Activated naive CD4-positive, alpha-beta T cell treated with anti-CD3 and anti-CD28 coated beads, Interleukin-2, amount 10 ng/mL, durations not matched to agents 7 days and 5 days (primary cell): ENCODE measurements at places on chromosomes 2 and 18.

DNA sequence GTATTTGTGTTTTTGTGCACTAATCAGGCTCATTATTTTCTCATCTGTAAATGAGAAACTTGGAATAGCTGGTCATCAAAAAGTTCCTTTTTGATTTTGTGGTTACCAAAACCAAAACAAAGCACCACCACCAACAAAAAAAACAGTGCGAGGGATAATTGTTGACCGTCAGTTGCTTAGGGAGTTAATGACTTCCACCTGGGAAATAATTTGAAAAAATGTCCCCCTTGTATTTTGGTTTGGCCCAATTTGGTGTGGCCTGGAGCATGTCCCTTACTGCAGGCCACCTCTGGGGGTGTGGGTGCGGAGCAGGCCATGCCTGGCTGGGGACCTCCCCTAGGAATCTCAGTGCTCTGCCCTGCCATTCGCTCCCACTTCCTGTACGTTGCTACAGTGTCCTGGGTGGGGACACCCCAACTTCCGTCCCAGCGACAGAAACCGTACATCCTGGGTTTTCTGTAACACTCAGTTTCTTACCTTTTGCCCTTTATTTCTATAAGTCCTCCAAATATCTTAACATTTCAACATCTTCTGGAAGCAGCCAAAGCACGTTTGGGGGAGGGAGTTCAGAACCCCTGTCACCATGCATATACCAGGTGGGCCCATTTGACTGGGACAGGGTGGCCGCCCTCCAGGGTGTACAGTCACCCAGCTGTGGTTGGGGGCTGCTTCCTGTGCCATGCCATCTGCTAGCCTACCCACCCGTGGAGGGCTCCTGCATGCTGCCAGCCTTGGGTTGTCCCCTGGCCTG, 31.3 kb downstream of the NCK2 start:
- peak; percentile 59 for DNase-seq

- DNase-seq: no peak
Observed at GRCh38 chr2:216391401-216391800, 19.1 kb upstream of the MARCHF4 start.

GRCh38 chr18:23618862-23619387, 32.6 kb upstream of the NPC1 start:
- DNase-seq: no peak

GRCh38 chr2:204645018-204645773, 99.9 kb downstream of the PARD3B start:
- no peak for DNase-seq

DNA sequence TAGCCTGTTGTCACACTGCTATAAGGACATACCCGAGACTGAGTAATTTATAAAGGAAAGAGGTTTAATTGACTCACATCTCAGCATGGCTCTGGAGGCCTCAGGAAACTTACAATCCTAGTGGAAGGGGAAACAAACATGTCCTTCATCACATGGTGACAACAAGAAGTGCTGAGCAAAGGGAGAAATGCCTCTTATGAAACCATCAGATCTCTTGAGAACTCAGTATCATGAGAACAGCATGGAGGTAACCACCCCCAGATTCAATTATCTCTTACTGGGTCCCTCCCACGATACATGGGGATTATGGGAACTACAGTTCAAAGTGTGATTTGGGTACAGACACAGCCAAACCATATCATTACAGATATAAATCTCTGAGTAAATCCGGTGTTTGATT, 148.7 kb downstream of the PRPF40A start:
- no peak for DNase-seq

DNA sequence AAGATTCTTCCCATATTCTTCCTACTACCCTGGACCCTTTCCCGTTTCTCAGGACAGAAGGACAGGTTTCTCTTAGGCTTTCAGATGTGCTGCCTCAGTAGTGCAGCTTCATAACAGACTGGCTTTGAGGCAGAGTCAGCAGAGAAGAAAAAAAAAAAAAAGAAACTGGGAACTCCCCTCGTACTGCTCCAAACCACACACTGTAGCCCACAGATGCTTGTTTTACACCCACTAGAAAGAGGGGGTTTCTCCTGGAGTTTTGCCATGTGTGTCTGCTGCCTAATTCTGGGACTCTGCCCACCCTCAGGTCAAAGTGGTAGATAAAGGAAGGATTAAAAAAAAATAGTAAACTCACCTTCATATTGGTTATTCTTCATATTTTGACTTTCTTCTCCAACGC, 95.9 kb downstream of the NCOA1 start:
- no peak for DNase-seq

DNA sequence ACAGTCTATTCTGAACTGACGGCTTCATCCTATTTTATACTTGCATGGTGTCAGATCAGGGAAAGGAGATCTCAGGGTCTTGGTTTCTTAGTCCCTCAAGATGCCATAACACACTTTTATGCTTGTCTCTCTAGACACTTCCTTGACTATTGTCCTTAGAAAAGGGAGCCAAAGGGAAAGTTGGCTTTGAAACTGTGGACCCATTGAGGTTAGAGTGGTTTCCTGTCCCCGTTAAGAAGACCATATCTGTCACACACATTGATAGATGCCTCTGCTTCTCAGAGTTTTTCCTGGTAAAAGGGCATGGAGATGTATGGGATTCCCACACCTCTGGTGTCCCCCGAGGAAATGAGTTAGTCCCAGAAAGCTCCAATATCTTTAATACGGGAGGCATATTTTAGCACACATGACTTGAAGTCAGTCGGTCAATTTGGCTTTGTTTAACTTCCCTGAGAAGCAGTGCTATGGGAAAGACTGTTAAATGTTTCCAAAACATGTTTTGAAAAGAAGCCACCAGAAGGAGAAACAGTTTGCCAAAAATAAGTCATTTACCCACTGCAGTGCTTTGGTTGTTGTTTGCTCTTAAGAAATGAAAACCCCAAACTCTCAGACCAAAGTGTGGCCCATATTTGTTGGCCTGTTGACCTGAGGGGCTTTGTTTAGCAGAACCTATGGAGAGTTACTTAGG, 133.4 kb upstream of the CXCR4 start:
- no peak for DNase-seq

DNA sequence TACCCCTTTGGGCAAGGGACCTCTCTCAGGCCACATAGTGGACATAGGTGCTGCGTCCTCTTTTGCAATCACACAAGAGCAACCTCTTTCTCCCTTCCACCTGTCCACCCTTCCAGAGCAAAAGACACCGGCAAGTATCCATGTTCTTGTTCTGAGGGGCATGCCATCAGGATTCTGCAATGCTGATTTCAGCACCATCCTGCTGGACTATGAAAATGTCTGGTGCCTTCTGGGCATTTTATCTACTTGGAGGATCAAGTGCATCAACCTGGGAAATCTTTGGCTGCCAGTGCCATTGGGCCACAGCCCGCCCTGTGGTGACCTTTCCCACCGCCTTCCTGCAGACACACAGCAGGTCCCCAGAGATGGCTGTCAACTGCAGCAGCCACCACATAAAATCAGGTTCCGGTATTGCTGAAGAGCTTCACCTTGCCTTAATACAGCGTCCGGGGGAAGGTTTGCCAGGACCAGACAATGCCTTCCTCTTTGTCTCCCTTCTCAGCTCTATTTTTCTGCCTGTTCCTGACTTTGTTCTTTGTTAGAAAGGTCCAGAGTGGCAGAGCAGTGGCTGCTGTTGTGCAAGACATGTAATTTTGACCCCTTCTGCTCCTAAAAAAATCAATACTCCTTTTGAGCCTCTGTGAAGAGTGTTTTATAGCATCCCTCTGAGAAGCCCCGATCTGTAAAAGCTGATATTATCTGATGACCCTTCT, 18.5 kb upstream of the BOD1L2 start:
- DNase-seq: no peak

GRCh38 chr18:72700961-72701710, 157.0 kb upstream of the CBLN2 start:
- DNase-seq: no peak

- DNase-seq: no peak
Observed at GRCh38 chr2:134630504-134631159, 88.2 kb downstream of the TMEM163 start.

DNA sequence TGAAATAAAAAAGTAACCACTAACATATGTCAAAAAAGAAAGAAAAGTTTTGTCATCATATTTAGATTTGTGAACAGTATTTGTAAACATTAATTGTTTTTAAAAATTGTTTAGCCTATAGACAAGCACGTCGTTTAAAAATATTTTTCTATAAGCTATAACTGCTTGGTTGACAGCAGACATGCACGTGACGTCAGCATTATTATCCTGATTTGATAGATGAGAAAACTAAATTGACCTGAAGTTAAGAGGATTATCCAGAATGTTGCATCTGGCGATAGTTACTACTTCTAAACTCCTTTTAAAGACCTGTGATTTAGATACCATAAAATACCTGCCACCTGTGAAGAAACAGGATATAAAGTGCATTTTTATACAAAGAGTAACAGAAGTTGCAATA, 156.9 kb upstream of the BARD1 start:
- DNase-seq: no peak

DNA sequence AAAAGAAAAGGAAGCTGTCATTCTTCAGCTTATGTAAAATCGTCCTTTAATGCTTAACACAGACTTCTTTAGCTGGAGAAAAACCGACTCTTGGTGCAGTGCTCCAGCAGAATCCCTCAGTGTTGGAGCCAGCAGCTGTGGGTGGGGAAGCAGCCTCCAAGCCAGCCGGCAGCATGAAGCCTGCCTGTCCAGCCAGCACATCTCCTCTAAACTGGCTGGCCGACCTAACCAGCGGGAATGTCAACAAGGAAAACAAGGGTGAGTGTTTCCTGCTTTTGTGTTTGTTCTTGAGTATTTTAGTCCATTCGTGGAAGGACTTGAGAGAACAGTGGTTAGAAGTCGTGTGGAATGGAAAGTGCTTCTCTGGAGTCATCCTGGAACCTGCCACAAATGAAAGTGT, 38.9 kb downstream of the KDM3A start:
- no peak for DNase-seq

GRCh38 chr2:130352237-130352636, 3.6 kb upstream of the PTPN18 start:
- DNase-seq: no peak

GRCh38 chr18:61551586-61551985, 218.4 kb downstream of the CDH20 start:
- DNase-seq: no peak

GRCh38 chr2:8520791-8521344, 161.0 kb upstream of the ID2 start:
- no peak for DNase-seq

DNA sequence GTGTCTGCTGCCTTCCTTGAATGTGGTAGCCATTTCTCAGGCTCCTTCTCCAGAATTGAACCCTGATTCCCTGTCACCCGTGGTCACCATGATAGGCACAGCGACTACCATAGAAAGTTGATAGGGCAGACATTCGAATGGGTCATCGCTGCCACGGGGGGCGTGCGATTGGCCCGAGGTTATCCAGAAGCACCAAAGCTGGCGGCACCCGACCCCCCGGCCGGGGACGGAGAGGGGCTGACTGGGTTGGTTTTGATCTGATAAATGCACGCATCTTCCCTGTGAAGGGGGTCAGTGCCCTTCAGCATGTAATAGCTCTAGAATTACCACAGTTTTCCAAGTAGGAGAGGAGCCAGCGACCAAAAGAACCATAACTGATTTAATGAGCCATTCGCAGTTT, 94.0 kb upstream of the ANKRD30BL start:
- DNase-seq: no peak

GRCh38 chr2:225076125-225076524, 33.9 kb upstream of the DOCK10 start:
- DNase-seq: no peak

GRCh38 chr2:128414351-128414750, 95.7 kb upstream of the HS6ST1 start:
- DNase-seq: no peak

DNA sequence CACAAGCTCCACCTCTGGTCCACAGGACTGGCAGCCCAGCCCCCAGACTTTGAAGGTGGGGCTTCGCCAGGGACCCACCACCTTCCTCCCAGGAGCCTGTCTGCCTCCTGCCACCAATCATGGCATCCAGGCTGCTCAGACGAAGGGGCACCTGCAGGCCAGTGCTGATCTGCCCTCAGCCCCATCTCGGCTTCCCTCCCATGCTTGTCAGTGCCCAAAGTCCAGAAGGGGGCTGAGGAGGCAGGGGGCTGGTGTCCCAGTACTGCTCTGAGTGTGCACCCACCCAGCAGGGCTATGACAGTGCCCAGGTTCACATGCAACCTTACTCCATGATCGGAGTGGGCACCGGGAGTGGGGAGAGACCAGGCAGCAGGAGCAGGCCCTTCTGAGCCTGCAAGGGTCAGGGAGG, 25.3 kb upstream of the RUFY4 start:
- DNase-seq: no peak

GRCh38 chr2:41853427-41854191, 194.2 kb upstream of the PKDCC start:
- peak; percentile 34 for DNase-seq

DNA sequence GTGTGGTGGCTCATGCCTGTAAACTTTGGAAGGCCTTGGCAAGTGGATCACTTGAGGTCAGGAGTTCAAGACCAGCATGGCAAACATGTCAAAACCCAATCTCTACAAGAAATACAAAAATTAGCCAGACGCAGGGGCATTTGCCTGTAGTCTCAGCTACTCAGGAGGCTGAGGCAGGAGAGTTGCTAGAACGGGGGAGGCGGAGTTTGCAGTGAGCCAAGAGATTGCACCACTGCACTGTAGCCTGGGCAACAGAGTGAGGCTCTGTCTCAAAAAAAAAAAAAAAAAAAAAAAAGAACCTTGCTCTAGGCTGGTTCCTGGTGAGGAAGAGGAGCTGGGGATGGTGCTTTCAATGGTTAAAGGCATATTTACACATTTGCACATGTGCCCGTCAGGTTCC, 129.4 kb downstream of the LYPD6B start:
- DNase-seq: no peak

GRCh38 chr2:96120991-96121390, 4.6 kb upstream of the ADRA2B start:
- DNase-seq: no peak

- DNase-seq: no peak
Observed at GRCh38 chr18:42412281-42412680, 457.2 kb downstream of the PIK3C3 start.

GRCh38 chr2:47644351-47644750, 138.6 kb upstream of the MSH6 start:
- no peak for DNase-seq

DNA sequence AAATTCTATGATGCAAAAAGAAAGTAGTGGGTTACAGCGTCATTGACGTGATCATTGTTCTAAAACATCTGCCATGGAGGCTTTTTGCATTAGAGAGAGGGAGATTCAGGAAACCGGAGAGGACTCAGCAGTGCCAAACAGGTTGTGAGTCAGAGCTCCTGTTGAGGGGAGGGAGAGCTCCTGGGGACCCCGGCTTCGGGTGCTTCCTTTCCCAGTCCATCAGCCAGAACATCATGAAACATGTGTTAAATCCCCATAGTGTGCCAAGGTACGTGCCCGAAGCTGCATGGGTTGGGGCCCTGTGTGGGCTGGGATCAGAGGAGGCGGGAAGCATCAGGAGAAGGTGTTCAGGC, 791 bp upstream of the CYRIA start:
- peak; percentile 23 for DNase-seq

GRCh38 chr18:12882453-12883371, 1.3 kb downstream of the PTPN2 start:
- DNase-seq: peak; percentile 30

GRCh38 chr18:31825772-31826171, 65.1 kb upstream of the SLC25A52 start:
- no peak for DNase-seq

DNA sequence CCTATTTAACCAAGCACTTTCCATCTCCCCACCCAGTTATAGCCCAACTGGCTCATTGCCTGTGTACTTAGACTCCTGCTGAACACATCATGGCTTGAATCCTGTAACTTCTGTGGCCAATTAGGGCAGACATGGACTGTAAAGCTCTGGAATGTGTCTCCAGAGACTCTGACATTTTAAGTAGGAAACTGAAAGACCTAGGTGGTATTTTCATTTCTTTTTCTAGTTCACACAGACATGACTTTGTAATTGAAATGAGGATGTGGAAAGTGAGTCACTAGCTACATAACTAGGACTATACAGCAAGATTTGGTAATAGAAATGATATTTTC, 12.2 kb downstream of the DOK1 start:
- no peak for DNase-seq
